GM12864 (cell line): ENCODE measurements at places on chromosomes 2 and 18.

DNA sequence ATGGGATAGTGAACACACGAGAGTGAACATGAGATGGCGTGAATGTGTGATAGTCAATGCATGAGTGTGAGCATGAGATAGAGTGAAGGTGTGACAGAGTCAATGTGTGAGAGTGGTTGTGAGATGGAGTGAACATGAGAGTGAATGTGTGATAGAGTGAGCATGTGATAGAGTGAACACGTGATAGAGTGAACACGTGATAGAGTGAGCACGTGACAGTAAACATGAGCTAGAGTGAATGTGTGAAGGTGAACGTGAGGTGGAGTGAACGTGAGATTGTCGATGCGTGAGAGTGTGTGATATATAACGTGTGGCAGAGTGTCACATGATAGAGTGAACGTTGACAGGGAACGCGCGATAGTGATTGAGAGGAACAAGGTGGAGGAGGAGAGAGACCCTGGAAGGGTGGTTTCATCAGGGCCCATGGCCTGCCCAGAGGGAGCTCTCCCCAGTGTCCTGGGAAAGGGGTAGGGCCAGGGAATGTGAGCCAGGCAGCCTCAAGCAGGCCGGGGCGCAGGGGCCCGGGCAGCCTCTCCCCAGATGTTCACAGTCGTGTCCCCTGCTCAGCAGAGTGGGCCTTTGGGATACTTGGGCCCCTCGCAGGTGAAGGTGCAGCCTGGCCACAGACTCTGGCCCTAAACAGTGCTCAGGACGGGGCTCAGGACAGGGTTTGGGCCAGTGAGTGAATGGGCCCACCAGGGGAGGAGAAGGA lies 516.9 kb downstream of the EIPR1 start:
- DNase-seq, result no peak

DNA sequence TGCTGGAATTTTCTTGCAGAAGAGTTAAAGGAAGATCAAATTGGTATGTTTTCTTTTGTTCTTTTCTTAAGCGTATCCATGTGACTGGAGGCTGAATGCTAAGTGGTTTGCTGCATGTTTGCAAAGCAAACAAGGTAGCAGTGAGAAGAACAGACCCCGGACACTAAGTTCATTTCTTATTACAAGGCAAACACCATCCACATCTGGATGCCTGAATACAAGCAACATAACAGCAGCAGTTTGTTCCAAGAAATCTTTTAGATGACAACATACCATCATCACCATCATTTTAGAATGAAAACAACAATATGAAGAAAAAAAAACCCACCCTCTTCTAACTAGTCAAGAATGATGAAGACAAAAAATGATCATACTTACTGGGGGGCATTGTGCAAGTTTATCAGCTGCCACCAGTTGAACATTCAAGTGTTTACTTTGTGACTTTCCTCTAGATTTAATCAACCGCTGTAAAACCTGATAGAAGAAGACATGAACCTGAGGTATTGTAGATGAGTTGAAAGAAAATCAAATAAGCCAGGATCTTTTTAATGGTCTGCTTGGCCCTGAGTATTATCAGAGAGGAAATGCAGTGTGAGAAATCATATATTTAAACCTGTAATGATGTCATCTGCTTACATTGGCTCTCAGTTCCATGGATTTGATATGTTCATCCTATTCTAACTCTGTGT lies 25.0 kb upstream of the ARL5A start:
- no peak for DNase-seq

GRCh38 chr2:232293191-232293590 lies 85.4 kb upstream of the ALPP start:
- no peak for DNase-seq

DNA sequence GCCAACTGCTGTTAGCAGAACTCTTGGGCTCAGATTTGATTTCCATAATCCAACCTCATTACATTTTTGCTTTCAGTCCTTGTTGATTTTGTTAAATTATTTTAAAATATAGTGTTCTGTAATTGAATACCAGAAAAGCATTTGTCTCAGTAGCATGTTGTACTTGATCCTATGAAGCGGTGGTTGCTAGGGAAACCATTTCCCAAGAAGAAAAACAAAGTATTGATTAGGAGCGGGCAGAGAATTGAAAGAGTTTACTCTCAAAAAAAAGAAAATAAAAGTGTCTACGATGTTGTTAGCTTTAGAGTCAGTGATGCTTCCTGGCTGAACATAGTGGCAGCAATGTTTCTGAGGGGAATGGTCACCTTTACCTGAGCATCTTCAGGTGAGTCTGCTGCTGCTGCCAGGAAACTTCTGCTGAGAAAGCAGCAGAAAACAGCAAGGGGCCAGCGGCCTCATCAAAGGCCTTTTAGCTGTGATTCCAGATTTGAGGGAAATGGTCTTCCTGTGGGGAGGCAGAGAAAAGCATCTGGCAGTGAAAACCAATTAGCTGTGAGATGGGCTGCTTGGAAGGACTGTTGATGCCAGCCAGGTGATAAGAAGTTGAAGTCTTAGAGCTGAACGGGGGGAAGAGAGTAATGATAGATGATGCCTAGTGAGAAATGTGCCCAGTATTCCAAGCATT lies 37.1 kb downstream of the CRIM1 start:
- DNase-seq, result no peak

- no peak for DNase-seq
These were observed 157.1 kb downstream of the COL6A3 start for GRCh38 chr2:237256887-237257286.

- no peak for DNase-seq
These were observed 44.5 kb upstream of the SEMA4C start for GRCh38 chr2:96914332-96914731.

- DNase-seq, result no peak
These were observed 8.8 kb upstream of the ZBTB7C start for GRCh38 chr18:48417985-48418384.

GRCh38 chr2:59076079-59076619 lies 835.0 kb upstream of the FANCL start:
- no peak for DNase-seq

DNA sequence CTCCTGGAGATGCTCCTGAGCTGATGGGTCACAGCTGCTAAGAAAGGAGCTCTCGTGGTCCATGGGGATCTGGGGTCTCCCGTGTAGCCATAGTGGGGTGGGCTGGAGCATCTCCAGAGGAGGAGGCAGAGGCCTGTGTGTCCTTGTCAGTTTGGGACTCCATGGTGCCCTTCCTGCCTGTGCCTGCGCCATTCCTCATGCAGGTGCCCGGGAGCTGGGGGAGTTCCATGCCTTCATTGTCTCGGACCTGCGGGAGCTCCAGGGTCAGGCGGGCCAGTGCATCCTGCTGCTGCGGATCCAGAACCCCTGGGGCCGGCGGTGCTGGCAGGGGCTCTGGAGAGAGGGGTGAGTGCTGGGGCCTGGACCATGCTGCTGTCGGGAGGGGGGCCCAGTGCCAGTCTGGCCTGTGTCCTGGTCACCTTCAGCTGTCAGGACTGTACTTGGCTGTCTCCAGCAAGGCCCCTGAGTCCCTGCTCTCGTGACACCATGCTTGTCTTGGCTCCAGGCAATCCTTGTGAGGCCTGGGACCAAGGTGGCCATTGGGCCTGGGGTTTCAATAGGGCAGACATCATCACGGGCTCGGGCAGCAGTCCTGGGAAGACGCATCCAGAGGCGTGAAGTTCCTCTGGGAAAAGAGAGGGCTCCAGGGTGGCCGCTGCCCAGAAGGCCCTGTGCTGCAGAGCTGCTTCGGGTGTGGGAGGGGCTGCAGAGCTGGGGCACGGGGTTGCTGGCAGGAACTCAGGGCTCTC lies 7.3 kb downstream of the CAPN10 start:
- no peak for DNase-seq

- no peak for DNase-seq
These were observed 12.4 kb downstream of the PTPRN start for GRCh38 chr2:219296631-219297391.

DNA sequence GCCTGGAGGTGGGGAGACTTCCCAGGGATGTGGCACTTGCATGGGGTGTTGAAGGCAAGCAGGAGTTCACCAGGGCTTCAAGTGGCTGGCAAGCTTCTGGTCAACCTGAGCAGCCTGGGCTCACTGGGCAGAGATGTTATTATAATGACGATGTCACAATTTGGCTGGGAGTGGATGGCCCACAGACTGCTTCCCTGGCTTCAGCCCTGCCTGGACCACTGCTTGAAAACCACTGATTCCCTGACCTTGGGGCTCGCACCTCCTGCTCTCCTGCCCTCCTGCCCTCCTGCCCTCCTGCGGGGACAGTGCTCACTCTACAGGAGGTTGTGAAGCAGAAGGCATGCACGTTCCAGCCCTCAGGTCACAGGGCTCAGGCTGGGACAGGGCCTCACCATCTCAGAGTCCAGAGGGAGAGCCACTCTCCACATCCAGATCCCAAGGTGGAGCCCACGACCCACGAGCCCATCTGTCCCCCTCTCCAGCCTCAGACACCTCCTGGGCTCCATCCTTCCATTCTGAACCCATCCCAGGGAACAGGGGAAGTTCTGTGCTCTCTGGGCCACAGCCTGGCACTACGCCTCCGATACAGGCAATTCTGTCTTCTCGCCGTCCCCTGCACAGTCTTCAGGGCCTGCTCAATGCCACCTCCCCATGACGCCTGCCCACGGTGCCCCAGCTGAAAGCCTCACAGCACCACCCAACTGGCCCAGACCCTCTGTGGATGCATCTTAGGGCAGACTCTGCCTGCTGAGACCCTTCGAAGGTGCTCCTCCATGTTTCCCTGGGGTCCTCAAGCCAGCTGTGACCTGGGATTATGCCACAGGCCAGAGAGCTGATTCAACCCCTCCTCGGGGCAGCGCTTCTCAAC lies 241.6 kb upstream of the RAB6C start:
- no peak for DNase-seq

DNA sequence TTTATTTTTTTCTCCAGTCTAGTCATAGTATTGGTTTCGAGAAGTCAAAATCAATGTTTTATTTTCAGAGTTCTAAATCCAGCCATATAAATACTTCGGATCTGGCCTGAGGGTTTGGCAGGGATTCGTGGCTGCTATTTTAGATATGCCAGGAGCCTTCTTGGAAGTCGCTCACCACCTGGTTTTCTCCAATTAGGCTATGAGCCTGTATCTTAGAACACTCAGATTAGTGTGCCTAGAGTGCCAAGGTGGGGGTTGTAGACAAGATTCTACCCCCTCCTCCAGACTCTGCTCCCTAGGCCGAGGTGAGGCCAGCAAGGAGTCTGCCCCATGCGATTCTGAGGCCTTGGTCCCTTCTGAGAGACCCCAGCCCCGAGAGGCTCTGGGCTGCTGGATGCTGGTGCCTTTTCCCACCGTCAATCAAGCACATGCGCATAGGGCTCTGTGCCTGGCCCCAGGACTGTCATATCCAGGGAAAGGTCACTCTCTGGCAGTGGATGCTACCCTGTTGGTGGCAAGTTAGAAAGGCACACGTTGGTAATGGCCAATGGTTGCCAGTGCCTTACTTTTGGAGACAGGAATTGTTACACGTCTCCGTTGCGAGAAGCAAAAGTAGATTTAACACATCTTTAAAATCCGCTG lies 197.1 kb downstream of the AGAP1 start:
- DNase-seq, result no peak

GRCh38 chr2:26442707-26443106 lies 35.2 kb downstream of the OTOF start:
- no peak for DNase-seq

DNA sequence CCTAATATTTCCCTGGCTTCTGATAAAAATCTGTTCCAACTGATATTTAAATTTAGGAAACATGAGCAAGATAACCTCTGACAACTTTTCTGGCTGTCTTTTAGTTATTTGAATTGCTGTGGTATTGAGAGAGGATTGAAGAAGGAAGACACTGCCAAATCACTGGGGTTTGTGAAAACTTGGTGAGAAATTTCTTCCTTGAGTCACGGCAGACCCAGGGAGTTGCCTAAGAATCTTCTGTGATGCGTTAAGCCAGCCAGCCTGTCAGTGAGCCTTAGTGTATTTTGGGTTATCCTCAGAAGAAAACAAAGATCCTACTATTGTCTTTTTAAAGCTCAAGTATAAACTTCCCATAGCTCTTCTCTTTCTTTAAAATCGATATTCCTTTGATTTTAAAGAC lies 17.5 kb upstream of the DOK6 start:
- no peak for DNase-seq
